Kasumi-1 (cell line): ENCODE measurements at places on chromosomes 6 and 20.
A peak's percentile ranks its signal among the peaks of the same experiment; 100 is the strongest.

GRCh38 chr20:33866398-33867100, 55.4 kb downstream of the CHMP4B start:
- DNase-seq, result no peak

DNA sequence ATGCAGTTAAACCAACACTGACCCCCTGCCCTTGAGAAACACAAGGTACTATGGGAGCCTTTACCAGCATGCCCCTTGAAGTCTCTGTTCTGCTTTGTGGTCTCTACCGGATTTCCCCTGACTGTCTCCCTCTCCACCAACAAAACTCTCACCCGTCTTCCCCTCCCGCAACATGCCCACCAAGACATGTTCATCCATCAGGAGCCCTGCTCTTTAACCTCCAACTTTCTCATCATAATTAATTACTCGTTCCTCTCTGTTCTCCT, 1.1 kb downstream of the ZNF165 start:
- DNase-seq, result peak; percentile 78

DNA sequence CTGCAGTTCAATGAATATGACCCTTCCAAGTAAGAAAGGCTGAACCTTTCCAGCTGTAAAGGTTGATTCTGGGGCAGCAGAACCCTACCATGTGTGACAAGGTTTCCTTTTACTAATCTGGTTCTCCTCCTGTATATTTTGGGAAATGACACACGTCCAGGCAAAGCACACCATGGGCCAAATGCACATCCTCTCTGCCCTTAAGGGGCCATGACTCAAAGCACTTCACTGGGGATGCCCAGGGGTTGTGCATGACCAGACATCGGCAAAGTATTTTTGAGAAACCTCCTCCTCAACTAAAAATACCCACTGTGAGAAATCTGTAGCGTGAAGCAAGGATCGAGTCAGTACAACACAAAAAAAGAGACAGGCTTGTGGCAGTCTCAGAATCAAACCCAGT, 174.7 kb downstream of the BACH2 start:
- no peak for DNase-seq

- DNase-seq, result no peak
Observed at GRCh38 chr6:90004511-90004910, 110.2 kb downstream of the GJA10 start.

DNA sequence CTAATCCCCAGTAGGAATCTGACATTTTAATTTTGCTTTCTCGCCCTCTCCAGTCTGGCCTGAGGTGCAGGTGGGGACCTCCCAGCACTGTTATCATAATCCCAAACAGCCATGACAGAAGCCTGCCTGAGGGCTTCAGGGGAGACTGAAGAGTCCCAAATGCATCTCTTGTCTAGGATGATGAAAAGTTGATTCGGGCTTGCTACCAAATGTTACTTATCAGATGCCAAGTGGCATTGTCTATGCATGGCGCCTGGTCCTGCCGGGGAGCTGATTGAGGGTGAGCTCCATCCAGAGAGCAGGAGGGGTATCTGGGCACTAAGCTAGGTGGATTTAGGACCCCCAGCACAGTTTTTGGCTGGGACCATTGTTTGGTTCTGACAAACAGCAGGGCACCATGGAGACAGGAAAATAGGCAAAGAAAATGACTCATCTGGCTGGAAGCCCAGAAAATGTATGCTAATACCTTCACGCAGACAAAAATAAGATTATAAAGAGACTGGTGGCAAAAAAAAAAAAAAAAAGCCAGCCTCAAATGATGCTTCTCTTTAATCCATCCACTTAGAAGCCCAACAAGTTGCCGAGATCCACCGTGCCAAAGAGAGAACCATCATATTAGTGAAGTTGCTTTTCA, 513.7 kb upstream of the SULF2 start:
- DNase-seq, result no peak

DNA sequence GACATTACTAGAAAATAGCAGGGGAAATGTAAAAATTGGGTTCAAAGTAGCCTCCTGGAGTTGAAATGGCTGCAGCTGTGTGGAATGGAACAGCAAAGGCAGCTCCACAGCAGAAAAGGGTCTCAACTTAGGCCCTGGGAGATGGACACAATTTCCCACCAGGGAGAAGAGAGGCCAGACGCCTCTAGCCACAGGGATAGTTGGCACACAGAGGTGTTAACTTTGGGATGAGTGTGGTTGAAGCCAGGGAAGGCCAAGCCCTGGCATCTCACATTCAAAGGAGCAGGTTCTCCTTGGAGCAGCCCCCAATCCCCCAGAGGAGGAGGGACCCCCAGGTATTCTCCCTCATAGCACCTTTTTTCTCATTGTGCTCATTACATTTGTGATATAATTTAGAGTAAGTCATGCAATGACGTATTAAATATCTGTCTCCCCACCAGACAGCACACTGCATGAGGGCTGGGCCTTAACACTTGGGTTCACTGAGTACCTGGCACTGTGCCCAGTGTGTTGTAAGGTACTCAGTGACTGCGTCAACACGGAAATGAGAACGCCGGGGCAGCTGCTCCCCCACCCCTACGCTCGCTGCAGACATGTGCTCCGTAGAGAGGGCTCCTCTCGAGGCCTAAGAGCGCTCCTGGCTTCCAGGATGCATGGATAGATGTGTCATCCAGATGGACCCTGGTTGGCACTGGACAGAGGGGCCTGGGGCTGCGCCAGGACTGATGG, 76.0 kb upstream of the CD93 start:
- DNase-seq, result no peak

GRCh38 chr6:7106215-7106751, 1.5 kb upstream of the RREB1 start:
- no peak for DNase-seq

- peak; percentile 36 for DNase-seq
Observed at GRCh38 chr20:25470045-25470444, 62.6 kb downstream of the GINS1 start.

DNA sequence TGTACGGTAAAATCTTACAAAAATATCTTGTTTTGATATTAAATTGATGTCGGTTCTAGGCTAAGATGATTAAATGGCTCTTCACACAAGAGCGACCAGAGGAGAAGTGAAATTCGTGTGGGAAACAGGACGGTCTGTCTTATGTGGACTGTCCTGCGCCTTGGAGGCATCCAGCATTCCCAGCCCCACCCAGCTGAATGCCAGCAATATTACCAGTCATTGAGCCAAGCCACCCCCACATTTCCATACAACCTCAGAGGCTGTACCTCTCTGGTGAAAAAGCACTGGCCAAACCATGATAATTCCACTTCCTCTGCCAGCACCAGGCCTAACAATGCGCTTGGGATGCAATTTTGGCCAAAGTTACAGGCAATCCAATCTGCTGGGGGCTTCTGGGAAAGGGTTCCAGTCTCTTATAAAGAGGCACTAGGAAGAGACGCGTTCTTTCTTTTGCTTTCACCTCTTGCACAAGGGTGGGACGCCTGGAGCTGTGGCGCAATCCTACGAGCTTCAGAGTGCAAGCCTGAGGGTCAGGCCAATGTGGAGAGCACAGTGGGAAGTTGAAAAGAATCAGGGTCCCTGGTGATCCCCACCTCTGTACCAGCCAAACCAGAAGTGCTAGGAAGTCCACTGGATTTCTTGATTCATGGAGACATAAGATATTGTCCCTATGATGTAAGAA, 213.1 kb downstream of the PREX1 start:
- DNase-seq, result no peak

DNA sequence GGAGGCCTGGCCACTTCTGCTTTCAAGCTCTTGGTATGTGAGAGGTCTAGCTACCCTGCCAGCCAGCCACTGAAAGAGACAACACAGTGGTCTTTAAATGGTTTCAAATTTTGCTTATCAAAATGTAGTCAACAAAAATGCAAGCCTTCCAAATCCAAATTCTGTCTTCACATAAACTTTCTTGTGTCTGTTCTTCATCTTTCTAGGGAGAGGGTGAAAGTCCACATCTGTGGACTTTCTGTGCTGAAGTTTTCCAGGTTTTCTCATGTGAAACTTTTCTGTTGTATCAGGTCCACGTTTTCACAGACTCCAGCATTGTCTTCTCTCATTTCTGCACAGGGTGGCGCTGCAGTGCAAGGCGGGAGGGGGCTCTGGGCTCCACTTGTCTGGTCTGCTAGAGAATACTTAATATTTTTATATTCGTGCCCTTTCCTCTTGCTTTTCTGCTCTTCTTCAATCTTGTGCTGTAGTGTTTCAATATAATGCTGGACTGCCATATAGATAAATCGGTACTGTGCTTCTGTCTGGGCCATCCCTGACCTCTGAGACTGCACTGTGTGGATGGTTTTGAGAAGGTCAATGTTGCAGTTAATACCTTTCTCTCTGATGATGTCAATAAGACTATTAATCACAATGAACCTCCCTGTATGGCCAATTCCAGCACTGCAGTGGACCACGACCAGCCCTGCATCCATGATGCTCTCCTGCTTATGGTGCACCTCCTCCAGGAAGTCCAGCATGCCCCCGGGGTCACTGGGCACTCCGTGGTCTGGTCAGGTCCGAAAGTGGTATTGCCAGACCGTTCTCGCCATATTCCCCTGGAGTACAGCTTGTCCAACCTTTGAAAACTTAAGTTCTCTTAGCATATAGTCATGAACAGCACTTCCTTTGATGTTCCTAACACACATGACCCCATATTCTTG, 161.6 kb upstream of the TNFAIP3 start:
- peak; percentile 61 for DNase-seq

DNA sequence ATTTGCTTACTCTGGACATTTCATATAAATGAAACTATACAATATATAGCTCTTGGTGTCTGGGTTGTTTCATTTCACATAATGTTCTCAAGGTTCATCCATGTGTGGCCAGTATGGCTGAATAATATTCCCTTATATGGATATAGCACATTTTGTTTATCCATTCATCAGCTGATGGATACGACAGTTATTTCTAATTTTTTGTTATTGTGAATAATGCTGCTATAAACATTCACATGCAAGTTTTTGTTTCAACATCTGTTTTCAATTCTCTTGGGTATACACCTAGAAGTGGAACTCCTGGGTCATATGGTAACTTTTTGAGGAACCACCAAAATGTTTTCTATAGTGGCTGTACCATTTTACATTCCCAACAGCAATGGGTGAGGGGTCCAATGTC, 101.1 kb downstream of the CDK19 start:
- DNase-seq, result no peak

DNA sequence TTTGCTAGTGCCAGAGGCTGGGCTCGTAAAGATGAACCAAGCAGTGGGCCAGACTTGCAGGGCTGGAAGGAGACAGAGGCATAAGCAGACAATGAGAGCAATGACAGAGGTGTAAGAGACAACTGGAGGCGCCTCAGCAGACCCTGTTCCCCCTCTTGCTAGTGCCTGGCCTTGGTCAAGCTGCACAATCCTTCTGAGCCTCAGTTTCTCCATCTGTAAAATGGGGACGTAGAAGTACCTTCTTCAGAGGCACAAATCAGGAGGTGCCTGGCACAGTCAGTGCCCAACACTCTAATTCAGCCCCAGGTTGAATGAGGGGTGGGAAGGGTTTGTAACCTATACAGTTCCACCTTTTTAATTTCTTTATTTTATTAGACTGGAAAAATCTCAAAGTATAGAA, 23.2 kb downstream of the BPIFB1 start:
- no peak for DNase-seq

DNA sequence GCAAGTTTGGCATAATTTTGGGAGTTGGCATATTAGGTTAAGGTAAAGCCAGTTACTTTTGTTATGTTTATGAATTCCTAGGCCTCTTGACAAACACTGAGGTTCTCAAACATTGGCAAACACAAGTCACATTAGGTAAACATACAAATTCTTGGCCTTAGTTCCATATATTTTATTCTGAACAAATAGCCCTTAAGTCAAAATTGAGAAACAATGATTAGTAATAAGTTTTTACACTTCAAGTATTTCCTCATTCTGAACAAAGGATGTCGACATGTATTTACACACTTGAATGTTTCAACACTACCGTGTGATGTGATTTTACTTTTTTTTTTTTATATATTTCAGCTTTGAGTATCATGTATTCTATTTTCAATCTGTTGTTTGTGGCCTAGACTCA, 3.8 kb upstream of the ECHDC1 start:
- no peak for DNase-seq

GRCh38 chr6:82006027-82006738, 241.4 kb downstream of the IBTK start:
- DNase-seq, result peak; percentile 44

DNA sequence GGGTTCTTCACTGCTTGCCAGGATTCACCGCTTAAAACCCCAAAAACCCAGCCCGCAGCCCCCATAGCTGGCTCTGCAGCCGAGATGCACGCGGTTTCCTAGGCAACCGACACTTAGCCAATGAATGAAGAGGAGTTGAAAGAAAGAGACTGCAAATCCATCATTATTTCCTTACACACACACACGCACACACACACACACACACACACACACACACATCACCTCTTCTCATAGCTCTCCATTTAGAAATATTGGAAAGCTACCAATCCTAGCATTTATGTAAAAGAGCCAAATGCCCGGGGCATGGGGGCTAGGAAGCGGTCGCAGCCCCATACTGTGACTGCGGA, 3.4 kb upstream of the TUBB2B start:
- no peak for DNase-seq

DNA sequence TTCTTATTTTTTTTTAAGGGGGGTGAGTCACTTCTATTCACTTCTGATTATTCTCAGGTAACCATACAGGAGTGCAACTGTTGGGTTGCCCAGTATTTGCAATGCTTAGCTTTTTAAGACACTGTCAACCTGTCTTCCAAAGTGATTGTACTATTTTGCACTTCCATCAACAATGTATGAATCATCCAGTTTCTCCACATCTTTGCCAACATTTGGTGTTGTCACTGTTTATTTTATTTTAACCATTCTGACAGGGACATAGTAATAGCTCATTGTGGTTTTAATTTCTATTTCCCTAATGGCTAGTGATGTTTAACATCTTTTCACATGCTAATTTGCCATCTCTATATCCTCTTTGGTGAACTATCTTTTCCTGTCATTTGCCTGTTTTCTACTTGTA, 1.4 kb upstream of the SLC13A3 start:
- no peak for DNase-seq
